ENCODE measurements at places on chromosomes 4 and X. TPM values are rescaled to one million over a fixed set of nuclear protein-coding genes. Genes with fewer than 3 reads are reported as not detected.

Gene SHROOM2
- not detected for total RNA-seq

DNA sequence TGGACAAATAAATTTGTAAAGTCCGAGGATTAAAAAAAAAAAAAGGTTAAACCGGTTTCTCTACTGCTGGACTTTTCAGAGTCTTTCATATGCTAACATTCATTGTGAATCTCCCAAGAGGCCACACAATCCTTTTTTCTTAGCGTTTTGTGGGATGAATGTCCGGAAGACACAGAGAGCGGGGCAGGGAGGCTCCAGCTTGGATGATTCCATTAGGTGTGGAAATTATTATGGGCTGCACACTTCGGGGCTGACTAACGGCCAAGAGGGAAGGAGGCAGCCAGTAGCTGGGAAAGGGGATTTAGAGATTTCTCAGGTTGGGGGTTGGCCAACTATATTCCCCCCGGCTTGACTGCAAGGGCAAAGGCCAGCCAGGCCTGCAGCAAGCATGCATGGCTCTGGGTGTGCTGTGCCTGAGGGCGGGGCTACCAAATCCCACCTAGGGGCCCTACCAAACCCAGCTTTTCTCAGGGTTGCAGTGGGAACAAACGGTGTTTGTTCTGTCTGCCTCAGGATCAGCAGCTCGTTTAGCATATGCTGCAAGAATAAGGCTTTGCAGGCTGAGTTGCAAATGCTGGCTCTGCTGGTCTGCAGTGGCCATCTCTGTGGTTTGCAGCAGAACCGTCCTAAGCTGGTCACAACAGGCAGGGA is 28.6 kb downstream of the NYX start:
- H3K36me3 ChIP-seq, result no peaks in the 10 kb centered on the region
- no peak overlapping the region for H3K27ac ChIP-seq
- no peaks in the 10 kb centered on the region for H3K27me3 ChIP-seq
- H3K4me3 ChIP-seq, result no peak overlapping the region

Gene TMEM255A
- not detected for total RNA-seq

GRCh38 chr4:10226756-10227155 is 110.2 kb upstream of the WDR1 start:
- H3K4me3 ChIP-seq, result no peak overlapping the region
- H3K27me3 ChIP-seq, result no peaks in the 10 kb centered on the region
- H3K36me3 ChIP-seq, result no peaks in the 10 kb centered on the region
- DNase-seq, result no peak

DNA sequence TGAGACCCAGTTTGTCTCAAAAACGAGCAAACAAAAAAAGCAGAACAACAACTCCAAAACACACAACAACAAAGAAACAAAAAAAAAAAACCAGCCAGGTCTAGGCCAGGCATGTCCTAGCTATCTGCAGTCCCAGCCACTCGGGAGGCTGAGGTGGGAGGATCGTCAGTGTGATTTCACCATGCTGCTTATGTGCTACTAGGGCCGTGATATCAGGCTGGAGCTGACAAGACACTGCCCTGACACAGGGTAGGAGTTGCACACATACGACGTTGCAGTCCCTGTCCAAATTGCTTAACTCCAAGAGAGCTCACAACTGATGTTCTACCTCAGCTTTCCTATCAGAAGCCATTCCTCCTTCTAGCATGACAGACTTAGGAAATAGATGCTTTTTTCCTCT is 204.9 kb downstream of the AASDH start:
- no peak overlapping the region for H3K4me3 ChIP-seq
- no peak overlapping the region for H3K27ac ChIP-seq
- peaks cover 8% of the 10 kb centered on the region for H3K27me3 ChIP-seq
- no peak for DNase-seq

- H3K36me3 ChIP-seq, result no peaks in the 10 kb centered on the region
- DNase-seq, result no peak
- H3K27me3 ChIP-seq, result no peaks in the 10 kb centered on the region
- H3K4me3 ChIP-seq, result no peak overlapping the region
These were observed 12.9 kb downstream of the PCDH18 start for GRCh38 chr4:137519406-137519805.

DNA sequence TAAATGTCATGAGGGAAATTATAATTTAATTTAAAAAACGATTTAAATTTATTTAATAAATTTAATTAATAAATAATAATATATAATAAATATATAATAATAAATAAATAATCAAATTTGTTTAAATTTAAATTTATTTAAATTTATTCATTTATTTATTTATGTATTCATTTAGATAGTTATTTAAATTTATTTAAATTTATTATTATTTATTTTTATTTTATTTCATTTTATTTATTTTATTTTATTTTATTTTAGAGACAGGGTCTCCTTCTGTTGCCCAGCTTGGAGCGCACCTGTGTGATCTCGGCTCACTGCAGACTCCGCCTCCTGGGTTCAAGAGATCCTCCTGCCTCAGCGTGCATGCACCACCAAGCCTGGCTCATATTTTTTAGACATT is 18.4 kb upstream of the PPP2R3B start:
- H3K27me3 ChIP-seq, result no peaks in the 10 kb centered on the region
- peaks cover 6% of the 10 kb centered on the region for H3K36me3 ChIP-seq
- no peak overlapping the region for H3K27ac ChIP-seq

Gene ASMT
- total RNA-seq, result 1.1 TPM

GRCh38 chr4:133808151-133808550 is 393.4 kb downstream of the PABPC4L start:
- H3K4me3 ChIP-seq, result no peak overlapping the region
- H3K27ac ChIP-seq, result no peak overlapping the region
- no peaks in the 10 kb centered on the region for H3K4me1 ChIP-seq
- H3K36me3 ChIP-seq, result no peaks in the 10 kb centered on the region
